ENCODE measurements at places on chromosomes 13 and 19.

DNA sequence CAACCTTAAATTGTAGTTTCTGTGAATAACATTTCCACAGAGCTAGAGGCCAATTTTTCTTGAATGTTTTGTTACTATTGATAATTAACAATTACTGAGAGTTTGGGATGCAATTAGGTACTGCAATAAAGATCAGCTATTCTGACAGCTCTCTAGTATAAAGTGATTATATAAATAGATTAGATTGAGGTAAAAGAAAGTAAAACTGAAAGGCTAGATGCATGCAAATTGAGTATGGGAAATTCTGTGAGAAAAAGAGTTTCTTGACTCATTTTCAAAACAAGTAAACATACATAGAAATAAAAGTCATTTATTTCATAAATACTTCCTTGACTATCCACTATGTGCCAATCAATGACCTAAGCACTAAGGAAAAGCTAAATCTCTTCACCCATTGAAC is 1087.5 kb upstream of the ATXN8OS start:
- no peak for DNase-seq

DNA sequence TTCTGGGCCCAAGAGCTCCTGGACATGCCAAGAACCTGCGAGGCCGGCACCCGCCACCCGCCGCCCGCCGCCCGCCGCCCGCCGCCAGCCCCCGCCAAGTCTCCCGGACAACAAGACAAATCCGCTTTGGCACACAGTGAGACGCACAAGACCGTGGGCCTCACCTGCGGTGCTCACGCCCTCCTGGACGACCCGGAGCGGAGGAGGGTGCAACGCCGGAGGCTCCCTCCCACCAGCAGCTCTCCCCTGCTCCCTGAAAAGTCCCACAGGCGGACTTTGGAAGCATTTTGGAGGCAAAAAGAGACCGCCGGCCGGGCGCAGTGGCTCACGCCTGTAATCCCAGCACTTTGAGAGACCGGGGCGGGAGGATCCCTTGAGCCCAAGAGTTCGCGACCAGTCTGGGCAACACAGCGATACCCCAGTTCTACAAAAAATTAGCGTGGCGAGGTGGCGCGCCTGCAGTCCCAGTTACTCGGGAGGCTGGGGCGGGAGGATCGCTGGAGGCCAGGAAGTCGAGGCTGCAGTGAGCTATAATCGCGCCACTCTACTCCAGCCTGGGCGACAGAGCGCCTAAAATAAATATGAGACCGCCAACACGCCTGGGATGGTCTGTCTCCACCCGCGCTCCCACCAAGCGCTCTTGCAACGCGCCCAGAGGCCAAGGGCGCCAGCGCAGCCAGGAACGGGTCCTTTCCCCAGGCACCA is 783 bp downstream of the RHPN2 start:
- no peak for DNase-seq

DNA sequence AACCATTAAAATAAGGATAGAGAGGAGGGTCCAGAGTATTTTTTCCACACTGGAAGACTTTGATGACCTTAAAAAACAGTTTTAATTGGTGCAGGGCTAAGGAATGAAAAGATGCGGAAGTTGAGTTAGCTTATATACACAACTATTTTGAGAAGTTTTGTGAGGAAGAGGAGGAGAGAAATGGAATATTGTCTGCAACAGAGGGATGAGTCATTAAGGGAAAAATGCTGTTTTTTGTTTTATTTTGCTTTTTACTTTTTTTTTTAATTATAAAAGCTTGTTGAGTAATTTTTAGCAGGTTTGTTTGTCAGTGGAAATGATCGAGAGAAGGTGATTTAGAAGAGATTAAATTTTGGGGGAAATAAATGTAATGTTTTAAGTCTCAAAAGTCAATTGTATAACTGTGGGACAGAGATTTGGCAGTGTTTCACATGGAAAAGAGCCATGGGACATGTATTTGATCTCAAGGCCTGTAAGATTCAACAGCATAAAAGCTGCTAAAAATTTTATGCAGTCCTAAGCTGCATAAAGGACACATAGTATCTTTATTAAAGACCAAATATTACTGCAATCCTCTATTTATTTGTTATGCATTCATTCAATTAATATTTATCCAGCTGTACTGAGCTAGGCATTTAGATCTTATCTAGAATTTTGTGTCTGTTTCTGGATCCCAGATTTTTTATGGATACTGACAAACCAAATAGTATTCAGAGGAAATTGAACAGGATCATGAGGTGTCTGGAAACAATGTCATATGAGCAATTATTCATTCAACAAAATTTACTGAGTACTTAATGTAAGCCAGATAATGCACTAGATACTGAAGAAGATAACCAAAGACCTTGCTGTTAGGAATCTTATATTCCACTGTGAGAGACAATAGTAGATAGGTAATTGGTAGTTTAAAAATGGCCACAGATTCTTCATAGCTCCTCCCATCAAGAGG is 72.7 kb downstream of the DNAJC15 start:
- no peak for DNase-seq

GRCh38 chr19:44741841-44742329 is 6.6 kb upstream of the BCL3 start:
- peak; percentile 98 for DNase-seq

GRCh38 chr19:3363841-3364500 is 2.4 kb upstream of the NFIC start:
- DNase-seq: no peak

- no peak for DNase-seq
Observed at GRCh38 chr19:58319241-58319640, 7.6 kb upstream of the ZSCAN22 start.

DNA sequence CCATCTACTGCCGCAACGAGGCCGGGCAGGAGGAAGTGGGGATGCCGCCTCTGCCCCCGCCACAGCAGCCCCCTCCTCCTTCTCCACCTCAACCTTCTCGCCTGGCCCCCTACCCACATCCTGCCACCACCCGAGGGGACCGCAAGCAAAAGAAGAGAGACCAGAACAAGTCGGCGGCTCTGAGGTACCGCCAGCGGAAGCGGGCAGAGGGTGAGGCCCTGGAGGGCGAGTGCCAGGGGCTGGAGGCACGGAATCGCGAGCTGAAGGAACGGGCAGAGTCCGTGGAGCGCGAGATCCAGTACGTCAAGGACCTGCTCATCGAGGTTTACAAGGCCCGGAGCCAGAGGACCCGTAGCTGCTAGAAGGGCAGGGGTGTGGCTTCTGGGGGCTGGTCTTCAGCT is 3.4 kb upstream of the NUP62 start:
- no peak for DNase-seq

DNA sequence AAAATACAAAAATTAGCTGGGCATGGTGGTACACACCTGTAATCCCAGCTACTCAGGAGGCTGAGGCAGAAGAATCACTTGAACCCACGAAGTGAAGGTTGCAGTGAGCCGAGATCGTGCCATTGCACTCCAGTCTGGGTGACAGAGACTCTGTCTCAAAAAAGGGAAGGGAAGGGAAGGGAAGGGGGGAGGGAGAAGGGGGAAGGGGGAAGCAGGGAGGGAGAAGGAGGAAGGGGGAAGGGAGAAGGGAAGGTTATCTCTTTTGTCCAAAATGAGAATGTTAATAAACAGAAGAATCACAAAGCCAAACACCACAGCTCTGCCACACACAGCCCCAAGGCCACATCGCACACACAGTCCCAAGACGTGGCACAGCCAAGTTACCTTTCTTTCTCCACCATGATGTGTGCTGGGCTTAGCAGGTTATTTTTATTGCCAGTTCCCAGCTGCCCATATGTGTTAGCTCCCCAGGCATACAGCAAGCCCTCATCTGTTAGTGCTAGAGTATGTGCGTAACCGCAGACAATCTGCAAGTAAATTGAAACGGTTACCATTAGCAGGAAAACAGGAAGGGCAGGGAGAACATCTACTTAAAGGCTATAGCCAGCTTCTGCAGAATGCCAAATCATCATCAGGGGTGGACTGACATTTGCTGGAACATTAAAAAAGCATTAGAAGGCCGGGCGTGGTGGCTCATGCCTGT is 34.3 kb downstream of the RCBTB1 start:
- DNase-seq: no peak

DNA sequence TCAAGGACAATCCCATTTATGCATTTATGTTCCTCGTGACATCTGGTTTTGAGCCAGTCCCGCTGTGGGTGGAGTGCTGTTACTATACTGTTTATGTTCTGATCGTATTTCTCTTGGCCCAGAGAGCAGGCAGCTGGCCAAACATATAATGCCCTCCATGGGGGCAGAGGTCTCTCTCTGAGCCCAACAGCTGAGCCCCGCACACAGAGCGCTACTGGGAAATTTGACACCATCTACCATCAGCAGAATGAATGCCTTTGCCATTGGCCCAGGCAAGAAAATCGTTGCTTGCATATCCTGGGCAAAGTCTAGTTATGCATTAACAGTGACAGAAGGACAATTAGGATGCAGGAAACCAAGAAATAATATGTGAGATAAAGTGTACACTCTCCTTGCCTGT is 126.8 kb upstream of the CACNA1A start:
- DNase-seq: peak; percentile 80

GRCh38 chr13:42078128-42078808 is 29.8 kb downstream of the DGKH start:
- no peak for DNase-seq

- no peak for DNase-seq
Observed at GRCh38 chr19:45645068-45645630, 6.0 kb upstream of the EML2 start.

- no peak for DNase-seq
Observed at GRCh38 chr13:46340011-46340410, 47.0 kb downstream of the RUBCNL start.

- peak; percentile 63 for DNase-seq
Observed at GRCh38 chr13:44573790-44574465, 2.2 kb downstream of the TSC22D1 start.
